Osteocyte (in vitro differentiated cells): ENCODE measurements at places on chromosomes 12 and 14. TPM values are rescaled to one million over a fixed set of nuclear protein-coding genes. Genes with fewer than 3 reads are reported as not detected.

The IRF9 gene
- total RNA-seq, result 58.9 and 62.5 TPM in 2 replicates

The CCDC198 gene
- total RNA-seq, result not detected in 2 replicates

The SLC2A14 gene
- 1.9 and 2.3 TPM in 2 replicates for total RNA-seq

The EPYC gene
- not detected in 2 replicates for total RNA-seq

The PTPRQ gene
- 0.13 and 0.35 TPM in 2 replicates for total RNA-seq

The MAP1LC3B2 gene
- 1.7 and 2.1 TPM in 2 replicates for total RNA-seq

The RTL1 gene
- not detected in 2 replicates for total RNA-seq

The NXPH4 gene
- 62.6 and 63.8 TPM in 2 replicates for total RNA-seq

The P2RX7 gene
- total RNA-seq, result 0.08 and 0.30 TPM in 2 replicates

The PLEKHG7 gene
- total RNA-seq, result not detected in 2 replicates

The ATL1 gene
- 7.4 and 10.0 TPM in 2 replicates for total RNA-seq

The OVCH1 gene
- total RNA-seq, result 0.46 and 0.52 TPM in 2 replicates

The LRIG3 gene
- 241 and 249 TPM in 2 replicates for total RNA-seq

The FOXN4 gene
- not detected in 2 replicates for total RNA-seq

The LBHD2 gene
- not detected in 2 replicates for total RNA-seq

The TMEM132C gene
- not detected in 2 replicates for total RNA-seq

The DDN gene
- 0.08 and 0.26 TPM in 2 replicates for total RNA-seq

The KLC1 gene
- total RNA-seq, result 186 and 211 TPM in 2 replicates

The CCDC196 gene
- not detected in 2 replicates for total RNA-seq

The RHEBL1 gene
- total RNA-seq, result 0.86 and 1.2 TPM in 2 replicates

The NGB gene
- not detected in 2 replicates for total RNA-seq

The ITGB7 gene
- 0.83 TPM in 1 of 2 replicates, not detected in the other for total RNA-seq
